Pancreas (tissue), 10 donors: ENCODE measurements at places on chromosomes 6 and 20. TPM values are rescaled to one million over a fixed set of nuclear protein-coding genes. Genes with fewer than 3 reads are reported as not detected.

Gene MICA
- total RNA-seq = 15.8 TPM

- H3K27me3 ChIP-seq = no peaks in the 10 kb centered on the region
- H3K27ac ChIP-seq = no peak overlapping the region
- no peak for DNase-seq
- H3K4me1 ChIP-seq = no peaks in the 10 kb centered on the region
- H3K36me3 ChIP-seq = no peaks in the 10 kb centered on the region
Observed at GRCh38 chr6:35544769-35545361, 32.2 kb upstream of the TULP1 start.

DNA sequence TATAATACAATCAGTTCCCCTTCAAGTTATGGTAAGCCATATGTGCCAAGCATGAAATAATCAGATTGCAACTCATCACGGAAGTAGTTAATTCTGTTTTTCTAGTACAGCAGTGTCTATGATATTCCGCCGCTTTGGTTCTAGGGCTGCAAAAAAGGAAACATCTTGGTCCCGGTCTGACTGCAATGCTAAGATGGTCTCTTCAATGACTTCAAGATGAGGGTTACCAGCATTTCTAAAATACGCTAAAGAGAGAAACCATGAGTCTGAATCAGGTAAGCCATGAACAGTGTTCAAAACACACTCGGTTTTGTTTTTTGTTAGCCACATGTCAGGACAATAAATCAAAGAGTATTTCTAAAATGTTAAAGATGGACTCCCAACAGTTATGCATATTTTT lies 3.2 kb upstream of the ANKRD60 start:
- no peak overlapping the region for H3K27ac ChIP-seq
- no peak overlapping the region for H3K4me3 ChIP-seq
- DNase-seq = no peak
- H3K4me1 ChIP-seq = no peaks in the 10 kb centered on the region
- H3K36me3 ChIP-seq = no peaks in the 10 kb centered on the region

DNA sequence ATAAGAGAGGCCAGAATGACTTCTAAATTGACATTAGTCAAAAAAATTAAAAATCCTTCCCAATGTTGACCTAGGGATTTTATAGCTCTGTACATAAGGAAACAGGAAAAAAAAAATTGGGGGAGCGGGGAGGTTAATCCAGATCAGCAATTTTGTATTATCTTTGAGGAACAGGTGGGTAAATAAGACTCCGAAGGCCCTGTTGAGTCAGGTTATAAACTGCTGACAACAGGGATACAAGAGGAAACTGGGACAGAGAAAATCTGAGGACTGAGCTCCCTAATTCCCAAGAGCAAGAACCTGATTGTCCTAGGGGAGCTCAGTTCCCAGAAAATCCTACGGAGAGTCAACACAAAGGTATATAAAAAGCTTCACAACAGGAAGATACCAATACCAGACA lies 26.8 kb upstream of the CRIP3 start:
- peaks cover 18% of the 10 kb centered on the region for H3K36me3 ChIP-seq
- no peak overlapping the region for H3K4me3 ChIP-seq
- H3K4me1 ChIP-seq = peaks cover 21% of the 10 kb centered on the region
- H3K27ac ChIP-seq = no peak overlapping the region

GRCh38 chr20:53878262-53879047 lies 191.9 kb downstream of the BCAS1 start:
- H3K36me3 ChIP-seq = no peaks in the 10 kb centered on the region
- no peak overlapping the region for H3K4me3 ChIP-seq
- no peaks in the 10 kb centered on the region for H3K27me3 ChIP-seq
- H3K4me1 ChIP-seq = no peaks in the 10 kb centered on the region
- H3K27ac ChIP-seq = no peak overlapping the region
- DNase-seq = no peak

Gene TSPYL1
- total RNA-seq = 42.3 TPM

GRCh38 chr20:37276494-37277252 lies 12.8 kb upstream of the MANBAL start:
- no peak overlapping the region for H3K4me3 ChIP-seq
- DNase-seq = peak; percentile 55
- no peaks in the 10 kb centered on the region for H3K4me1 ChIP-seq
- H3K27me3 ChIP-seq = no peaks in the 10 kb centered on the region
- no peaks in the 10 kb centered on the region for H3K36me3 ChIP-seq
